RCC 7860 (cell line): ENCODE measurements at places on chromosomes 12 and 14.

DNA sequence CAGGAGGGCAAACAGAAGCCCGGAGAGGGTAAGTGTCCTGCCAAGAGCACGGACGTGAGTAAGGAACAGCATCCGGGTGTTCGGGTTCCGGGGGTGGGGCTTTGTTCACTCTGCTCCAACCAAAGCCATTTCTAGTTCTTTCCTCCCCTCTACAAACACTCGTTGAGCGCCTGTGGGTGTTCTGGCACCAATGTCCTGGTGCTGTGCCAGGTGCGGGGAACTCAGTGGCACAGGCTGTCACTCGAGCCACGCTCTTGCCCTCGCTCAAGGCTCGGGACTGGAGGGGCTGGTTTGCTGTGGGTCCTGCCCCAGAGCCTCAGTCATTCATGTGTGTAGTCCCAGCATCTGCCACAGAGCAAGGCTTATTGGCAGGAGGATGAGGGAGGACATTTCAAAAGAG, 157.5 kb downstream of the CALM1 start:
- DNase-seq = no peak

- no peak for DNase-seq
Observed at GRCh38 chr12:72134246-72135020, 137.7 kb upstream of the TRHDE start.

- DNase-seq = no peak
Observed at GRCh38 chr14:82587226-82587625, 1053.6 kb upstream of the SEL1L start.

- no peak for DNase-seq
Observed at GRCh38 chr12:105855361-105856047, 283.2 kb downstream of the NUAK1 start.

- DNase-seq = no peak
Observed at GRCh38 chr12:106135781-106136180, 3.0 kb downstream of the NUAK1 start.

DNA sequence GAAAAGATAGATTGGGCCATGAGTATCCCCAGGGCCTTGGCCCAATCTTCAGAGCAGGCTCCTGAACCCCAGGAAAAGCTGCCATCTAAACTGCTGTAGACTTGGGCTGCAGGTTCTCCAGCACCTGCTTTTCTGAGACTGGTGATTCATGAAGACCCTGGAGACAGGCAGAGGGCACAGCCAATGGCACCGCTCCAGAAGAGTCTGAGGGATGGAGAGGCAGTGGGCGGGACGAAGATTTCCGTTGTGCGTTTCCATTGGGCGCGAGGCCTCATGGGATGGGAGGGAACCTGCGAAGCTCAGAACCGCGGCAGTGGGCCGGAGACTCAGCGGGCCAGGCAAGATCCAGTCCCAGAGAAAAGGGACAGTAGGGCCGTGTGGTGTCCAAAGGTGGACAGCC, 375.1 kb downstream of the IPO8 start:
- no peak for DNase-seq

DNA sequence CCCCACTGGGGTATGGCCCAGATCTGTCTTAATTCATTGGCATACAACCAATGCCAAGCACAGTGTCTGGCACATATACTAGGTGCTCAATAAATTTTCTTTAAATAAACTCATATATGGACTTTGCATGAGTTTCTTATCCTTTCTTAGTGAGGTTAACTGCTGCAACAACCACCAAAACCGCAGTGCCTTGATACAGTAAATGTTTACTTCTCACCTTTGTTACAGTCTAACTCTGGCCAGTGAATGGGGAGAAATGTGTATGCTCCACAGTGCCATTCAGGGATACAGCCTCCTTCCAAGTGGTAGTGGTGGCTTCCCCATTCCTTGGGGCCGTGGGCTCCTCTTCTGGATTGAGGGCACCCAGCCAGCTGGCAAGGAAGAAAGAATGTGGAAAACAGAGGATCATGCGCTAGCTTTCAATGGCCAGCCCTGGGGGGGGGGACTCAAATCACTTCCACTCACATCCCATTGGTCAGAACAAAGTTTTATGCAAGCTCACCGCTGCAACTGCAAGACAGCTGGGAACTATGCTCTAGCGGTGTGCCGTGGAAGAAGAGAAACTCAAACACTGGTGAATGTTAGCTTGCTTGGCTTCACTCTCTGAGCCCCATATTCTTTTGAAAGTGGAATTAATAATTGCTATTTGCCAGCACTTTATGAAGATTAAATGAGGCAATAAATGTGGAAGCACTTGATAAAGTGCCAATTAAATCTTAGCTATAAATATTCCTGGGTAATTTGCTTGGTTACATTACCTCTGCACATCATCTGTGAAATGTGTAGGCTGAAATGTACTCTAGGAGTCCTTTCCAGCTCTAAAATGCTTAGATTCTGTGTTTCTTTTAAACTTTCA, 51.0 kb upstream of the SOCS2 start:
- no peak for DNase-seq

- DNase-seq = no peak
Observed at GRCh38 chr12:132133952-132134652, 10.0 kb downstream of the DDX51 start.

DNA sequence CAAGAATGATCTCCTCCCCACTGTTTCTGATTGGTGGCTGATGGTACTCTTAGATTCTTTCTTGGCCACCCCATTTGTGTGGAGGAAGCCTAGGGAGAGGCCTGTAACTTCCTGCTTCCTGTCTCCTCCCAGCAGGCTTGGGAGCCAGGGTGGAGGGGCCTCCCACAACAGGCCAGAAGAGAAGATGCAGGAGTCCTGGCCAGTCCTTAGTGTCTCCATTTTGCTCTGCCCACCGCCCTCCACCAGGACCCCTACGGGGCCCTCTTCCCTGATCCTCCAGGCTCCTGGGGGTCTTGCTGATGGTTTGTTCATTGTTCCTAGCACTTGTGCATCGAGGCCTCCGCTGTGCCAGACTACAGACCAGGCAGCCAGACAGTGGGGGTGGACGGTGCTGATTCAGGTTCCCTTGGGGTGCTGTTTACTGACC, 6.8 kb downstream of the TSPAN9 start:
- no peak for DNase-seq
